ENCODE measurements at places on chromosomes 11 and 22. TPM values are rescaled to one million over a fixed set of nuclear protein-coding genes. Genes with fewer than 3 reads are reported as not detected.

The MYH9 gene
- total RNA-seq, result 258 TPM

The UBQLN3 gene
- total RNA-seq, result not detected

The PIH1D2 gene
- total RNA-seq, result 1.6 TPM

The CYP2R1 gene
- total RNA-seq, result 18.3 TPM

The OR8D4 gene
- not detected for total RNA-seq

DNA sequence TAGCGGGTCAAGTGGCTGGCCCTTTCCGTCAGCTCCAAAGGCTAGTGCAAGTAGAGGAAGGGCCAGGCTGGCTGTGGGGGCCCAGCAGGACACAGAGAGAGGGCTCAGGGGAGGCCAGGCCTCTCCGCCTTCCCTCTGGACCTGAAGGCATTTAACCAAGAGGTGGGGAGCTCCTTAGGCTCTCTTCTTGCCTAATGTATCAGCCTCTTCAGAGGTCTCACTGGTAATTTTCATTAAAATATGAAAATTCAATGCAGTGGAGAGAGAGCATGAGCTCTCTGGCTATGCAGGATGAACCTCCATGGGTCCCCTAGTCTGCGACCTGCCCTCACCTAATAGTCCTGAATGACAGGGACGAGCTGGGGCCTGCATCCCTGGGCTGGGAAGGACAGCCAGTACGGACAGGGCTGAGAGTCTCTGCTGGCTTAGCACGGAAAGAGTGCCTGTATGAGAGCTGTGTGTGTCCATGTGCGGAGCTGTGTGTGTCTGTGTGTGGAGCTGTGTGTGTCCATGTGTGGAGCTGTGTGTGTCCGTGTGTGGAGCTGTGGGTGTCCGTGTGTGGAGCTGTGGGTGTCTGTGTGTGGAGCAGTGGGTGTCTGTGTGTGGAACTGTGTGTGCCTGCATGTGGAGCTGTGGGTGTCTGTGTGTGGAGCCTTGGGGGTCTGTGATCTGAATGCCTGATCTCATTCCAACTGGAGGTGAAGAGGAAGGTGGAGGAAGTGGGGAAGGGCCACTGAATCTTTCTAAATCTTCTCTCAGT is 2.4 kb downstream of the ALX4 start:
- H3K36me3 ChIP-seq, result no peaks in the 10 kb centered on the region
- H3K27ac ChIP-seq, result no peak overlapping the region
- no peaks in the 10 kb centered on the region for H3K27me3 ChIP-seq
- no peak overlapping the region for H3K4me3 ChIP-seq
- no peak for DNase-seq

- DNase-seq, result no peak
- H3K27ac ChIP-seq, result no peak overlapping the region
- no peaks in the 10 kb centered on the region for H3K27me3 ChIP-seq
- H3K4me1 ChIP-seq, result peaks cover 22% of the 10 kb centered on the region
- no peak overlapping the region for H3K4me3 ChIP-seq
Measured at GRCh38 chr11:46345131-46345597, 2.1 kb upstream of the DGKZ start.

GRCh38 chr11:97717922-97718321 is 1302.8 kb upstream of the CNTN5 start:
- H3K27me3 ChIP-seq, result no peaks in the 10 kb centered on the region
- DNase-seq, result no peak
- no peak overlapping the region for H3K4me3 ChIP-seq
- H3K27ac ChIP-seq, result no peak overlapping the region
- H3K4me1 ChIP-seq, result no peaks in the 10 kb centered on the region
- no peaks in the 10 kb centered on the region for H3K36me3 ChIP-seq

GRCh38 chr22:35783943-35784614 is 66.4 kb downstream of the APOL5 start:
- DNase-seq, result no peak

- peaks cover 44% of the 10 kb centered on the region for H3K4me1 ChIP-seq
- H3K36me3 ChIP-seq, result peaks cover 12% of the 10 kb centered on the region
- no peaks in the 10 kb centered on the region for H3K27me3 ChIP-seq
- peak overlapping the region; percentile 20 for H3K4me3 ChIP-seq
- DNase-seq, result no peak
- H3K27ac ChIP-seq, result peak overlapping the region; percentile 37
Measured at GRCh38 chr11:119339589-119340334, 921 bp downstream of the C1QTNF5 start.

DNA sequence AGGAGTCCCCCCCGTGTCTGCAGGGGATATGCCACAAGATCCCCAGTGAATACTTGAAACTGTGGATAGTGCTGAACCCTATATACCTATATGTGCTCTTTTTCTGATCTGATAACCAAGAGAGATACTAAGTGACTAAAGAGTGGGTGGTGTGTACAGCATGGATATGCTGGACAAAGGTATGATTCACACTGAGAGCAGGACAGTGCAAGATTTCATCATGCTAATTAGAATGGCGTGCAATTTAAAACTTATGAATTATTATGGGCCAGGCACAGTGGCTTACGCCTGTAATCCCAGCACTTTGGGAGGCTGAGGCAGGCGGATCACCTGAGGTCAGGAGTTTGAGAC is 90.2 kb upstream of the ALKBH3 start:
- no peaks in the 10 kb centered on the region for H3K27me3 ChIP-seq
- no peaks in the 10 kb centered on the region for H3K36me3 ChIP-seq
- DNase-seq, result peak; percentile 22
- H3K27ac ChIP-seq, result peak overlapping the region; percentile 19

All from HCT116 (cell line).